ENCODE measurements at places on chromosomes 4 and X.
A peak's percentile ranks its signal among the peaks of the same experiment; 100 is the strongest.

DNA sequence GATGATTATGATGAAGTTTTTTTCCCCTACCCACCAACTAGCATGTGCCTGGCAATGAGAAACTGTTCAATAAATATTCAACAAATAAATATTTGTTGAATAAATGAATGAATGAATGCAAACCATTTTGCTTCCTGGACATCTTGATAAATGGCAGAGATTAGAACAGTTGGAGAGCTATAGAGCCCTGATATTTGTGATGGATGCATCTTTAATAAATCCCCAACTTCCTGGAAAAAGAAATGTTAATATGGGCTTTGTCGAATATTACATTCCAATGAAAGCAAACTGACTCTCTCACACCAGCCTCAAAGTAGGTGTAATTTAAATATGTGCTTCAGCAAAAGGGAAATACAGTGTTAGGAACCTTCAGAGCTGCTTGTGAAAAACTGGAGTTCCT is 419.7 kb downstream of the MID1IP1 start:
- DNase-seq = no peak

DNA sequence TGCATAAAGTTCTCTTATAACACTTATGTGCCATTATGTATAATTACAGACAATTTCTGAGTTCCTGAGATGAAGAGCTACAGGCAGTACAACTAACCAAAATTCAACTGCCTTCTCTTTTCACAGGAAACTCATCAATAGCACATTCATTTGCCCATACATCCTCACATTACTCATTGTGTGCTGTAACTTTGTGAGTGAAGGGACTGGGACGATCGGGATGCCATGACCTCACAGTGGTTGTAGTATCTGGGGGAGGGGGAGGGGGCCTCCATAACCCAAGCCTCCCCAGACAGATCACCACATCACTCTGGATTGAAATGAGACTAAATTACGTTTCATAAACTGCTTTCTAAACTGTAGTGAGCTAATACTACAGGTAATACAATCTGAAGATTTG is 60.7 kb downstream of the ABCG2 start:
- no peak for DNase-seq

GRCh38 chr4:99855678-99856077 is 38.5 kb downstream of the LAMTOR3 start:
- DNase-seq = no peak

DNA sequence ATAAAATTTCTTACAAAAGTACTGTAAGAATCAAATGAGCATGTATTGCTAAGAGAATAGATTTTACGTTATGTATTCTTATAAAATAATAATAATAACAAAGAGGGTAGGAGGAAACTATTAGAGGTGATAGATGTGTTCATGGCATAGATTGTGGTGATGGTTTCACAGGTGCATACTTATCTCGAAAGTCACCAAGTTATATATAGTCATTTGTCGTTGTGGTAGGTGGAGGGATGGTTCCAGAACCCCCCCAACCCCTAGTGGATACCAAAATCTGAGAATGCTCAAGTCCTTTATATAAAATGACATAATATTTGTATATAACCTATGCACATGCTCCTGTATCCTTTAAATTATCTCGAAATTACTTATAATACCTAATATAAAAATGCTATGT is 36.7 kb upstream of the H2AZ1 start:
- DNase-seq = no peak

DNA sequence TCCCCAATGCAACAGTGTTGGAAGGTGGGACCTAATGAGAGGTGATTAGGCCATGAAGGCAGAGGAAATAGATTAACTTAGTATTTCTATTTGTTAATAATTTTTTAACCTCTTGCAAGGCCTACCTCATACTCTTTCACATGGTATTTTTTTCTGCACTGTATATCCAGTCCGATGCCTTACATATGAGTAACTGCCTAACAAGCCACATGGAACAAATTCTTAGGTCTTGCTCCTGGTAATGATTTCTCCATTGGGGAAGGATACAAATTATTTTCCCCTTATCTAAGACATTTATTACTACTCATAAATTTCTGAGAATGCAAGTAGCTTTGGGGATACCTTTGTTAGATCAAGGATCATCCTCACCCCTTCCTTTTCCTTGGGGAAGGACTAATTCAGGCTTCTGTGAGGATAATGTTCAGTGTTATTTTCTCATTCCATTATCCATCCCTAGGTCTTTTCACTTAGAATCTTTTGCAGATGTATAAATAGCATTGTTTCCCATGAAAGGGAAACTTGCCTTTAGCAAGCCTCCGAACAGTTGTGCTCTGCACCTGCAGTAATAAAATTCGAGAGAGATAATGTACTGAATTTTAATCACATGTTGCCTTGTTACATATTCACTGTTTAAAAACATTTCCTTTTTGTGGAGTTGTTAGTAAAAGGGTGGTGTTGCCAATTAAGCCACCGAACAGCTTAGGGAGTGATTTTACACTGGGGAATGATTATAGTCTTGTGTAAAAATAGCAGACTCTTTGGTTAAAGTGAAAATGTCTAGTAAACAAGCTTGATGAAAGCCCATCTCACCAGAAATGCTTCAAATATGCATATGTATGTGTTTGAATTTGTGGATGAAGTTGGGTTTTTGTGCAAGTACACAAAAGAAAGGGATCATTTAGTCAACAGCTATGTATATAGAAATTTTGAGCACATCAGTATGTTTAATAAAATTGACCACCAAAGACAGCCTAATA is 89.9 kb downstream of the CFAP299 start:
- no peak for DNase-seq

GRCh38 chr4:83569987-83570386 is 34.1 kb downstream of the GPAT3 start:
- no peak for DNase-seq

GRCh38 chr4:185536411-185536709 is 1.1 kb upstream of the PDLIM3 start:
- DNase-seq = peak; percentile 92

DNA sequence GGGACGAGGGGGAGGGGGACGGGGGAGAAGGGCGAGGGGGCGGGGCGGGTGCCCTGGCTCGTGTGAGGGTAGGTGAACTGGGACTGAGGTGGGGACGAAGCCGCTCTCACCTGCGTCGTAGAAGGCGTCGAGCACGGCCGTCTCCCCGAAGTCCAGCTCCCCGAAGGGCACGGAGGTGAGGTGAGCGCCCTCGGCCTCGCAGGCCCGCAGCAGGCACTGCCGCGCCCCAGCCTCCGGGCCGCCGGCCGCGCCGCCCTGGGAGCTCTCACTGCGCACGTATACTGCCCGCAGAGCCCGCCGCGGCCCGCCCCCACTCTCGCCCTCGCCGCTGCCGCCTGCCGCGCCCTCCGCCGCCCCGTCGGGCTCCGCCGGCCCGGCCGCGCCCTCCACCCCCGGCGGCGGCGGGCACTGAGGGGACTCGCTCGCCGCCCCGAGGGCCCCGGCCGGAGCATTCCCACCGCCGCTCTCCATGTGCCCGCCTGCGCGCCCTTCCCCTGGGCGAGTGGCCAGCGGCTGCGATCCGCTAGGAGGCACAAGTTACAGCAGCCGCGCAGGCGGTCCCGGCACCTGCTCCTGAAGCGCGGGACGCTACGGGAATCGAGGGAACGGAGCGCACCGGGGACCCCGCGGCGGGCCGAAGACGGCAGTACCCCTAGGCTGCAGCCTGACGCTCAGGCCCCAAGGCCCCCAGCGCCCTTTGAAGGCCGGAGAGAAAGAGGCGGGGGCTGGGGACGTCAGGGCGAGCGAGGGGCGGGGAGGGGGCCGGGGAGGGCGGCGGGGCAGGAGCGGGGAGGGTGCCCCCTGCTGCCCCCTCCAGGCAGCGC is at the start of gene MAP3K15:
Gene MAP3K15, minus strand, starts transcription at position 718 of the 824 bp plus-strand sequence. Its CDS starts 247 bp downstream, at position 471.
- DNase-seq = peak; percentile 60

DNA sequence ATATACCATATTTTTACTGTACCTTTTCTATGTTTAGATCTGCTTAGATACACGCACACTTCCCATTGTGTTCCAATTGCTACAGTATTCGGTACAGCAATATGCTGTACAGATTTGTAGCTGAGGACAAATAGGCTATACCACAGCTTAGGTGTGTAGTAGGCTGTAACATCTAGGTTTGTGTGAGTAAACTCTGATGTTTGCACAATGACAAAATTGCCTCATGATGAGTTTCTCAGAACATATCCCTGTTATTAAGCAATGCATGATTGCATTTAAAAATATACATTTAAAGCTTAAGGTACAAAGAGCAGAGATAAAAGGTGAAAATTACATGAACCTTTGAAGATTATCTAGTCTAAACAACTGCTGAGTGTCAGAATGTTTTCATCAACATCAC is 181.7 kb downstream of the ADGRA3 start:
- DNase-seq = no peak

GRCh38 chr4:148207068-148207467 is 235.1 kb downstream of the NR3C2 start:
- no peak for DNase-seq

DNA sequence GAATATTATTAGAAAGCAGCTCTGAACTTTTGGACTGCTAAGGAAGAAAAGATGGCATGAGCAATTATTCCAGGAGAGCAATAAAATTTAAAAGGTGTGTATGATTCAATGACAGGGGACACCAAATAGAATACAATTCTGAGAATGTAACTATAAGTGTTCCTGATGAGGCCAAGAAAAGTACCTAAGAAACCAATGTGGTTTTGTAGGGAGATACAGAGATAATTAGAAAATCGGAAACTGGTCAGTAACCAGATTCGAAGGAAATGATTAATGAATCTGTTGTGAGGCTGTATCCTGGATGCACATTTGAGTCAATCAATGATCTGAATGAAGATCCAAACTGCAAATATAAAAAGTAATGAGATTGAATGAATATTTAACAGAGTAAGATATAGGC is 6.0 kb downstream of the NOA1 start:
- DNase-seq = no peak
